ENCODE measurements at places on chromosomes 12 and 14. TPM values are rescaled to one million over a fixed set of nuclear protein-coding genes. Genes with fewer than 3 reads are reported as not detected.

TOMM20L gene
- total RNA-seq: not detected

CACNA2D4 gene
- not detected for total RNA-seq

KRT75 gene
- total RNA-seq: 0.12 TPM

CPNE6 gene
- not detected for total RNA-seq

DDX54 gene
- 24.4 TPM for total RNA-seq

CD27 gene
- not detected for total RNA-seq

- DNase-seq: no peak
Measured at GRCh38 chr14:102819176-102819628, 42.0 kb downstream of the TRAF3 start.

DNA sequence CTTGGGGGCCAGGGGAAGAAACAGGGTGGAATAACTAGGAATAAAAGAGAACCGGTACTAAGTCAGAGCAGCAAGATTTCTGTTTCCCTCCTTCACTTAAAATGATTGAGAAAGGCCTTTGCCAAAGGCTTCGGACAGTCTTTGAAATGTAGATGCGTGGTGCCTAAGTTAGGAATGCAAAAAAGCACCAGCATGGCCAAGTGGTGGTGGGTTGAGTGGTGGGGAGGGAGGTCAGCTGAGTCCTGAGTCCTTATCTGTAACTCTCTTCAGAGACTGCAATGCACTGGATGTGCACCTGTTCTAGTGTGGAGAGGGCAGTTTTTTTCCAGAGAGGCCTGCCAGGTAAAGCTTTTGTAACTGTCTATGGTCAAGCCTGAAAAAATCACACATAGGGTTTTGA lies 919.9 kb downstream of the FSCB start:
- DNase-seq: no peak

DNA sequence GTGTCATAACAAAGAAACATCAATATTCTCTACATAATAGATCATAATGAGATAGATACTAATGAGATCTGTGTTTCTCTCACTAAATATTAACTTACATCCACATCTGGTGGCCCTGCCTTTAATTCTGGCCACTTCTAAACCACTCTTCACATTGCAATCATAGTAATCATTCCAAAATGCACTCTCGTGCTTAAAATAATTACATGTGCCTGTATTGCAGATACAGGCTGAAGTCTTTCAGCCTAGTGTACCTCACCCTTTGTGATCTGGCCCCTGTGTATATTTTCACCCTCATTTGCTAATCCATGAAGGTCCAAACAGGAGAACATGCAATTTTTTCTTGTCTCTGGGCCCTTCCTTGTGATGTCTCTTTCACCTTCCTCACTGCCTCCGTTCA lies 108.0 kb downstream of the LIN7A start:
- DNase-seq: no peak

DNA sequence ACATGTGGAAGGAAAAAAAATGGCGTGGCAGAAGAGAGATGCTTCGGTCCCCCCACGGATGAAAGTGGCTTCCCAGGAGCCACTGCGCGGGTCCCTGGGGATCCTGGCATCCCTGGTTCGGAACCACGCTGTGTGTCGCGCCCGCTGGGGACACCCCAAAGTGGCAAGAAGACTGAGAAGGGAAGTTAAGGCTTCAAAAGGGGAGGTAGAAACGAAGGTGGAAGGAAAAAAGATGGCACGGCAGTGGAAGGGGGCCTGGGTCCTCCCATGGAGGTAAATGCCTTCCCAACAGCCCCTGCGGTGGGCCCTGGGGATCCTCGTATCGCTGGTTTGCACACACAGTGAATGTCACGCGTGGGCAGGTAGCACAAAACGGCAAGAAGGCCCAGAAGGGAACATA lies 281.7 kb downstream of the ALG10 start:
- DNase-seq: no peak

DNA sequence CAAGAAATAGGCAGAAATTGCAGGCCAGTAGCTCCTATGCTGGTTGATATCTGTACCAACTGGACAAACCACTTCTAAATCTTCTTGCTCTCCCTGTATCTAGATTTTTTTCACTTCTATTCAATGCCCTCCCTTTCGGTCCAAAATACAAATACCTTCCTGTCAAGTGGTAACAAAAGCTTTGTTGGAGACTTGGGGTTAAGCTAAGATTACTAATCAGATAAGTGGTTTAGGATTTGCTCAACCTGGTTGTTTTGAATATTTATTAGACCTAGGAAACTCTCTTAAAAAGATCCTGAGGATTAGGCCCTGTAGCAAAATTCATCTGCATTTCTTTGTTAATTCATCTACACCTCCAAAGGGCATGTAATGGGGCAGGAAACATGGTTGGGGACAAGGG lies 410.1 kb downstream of the NAV3 start:
- DNase-seq: no peak

GRCh38 chr12:109271418-109271817 lies 37.7 kb downstream of the FOXN4 start:
- no peak for DNase-seq

DNA sequence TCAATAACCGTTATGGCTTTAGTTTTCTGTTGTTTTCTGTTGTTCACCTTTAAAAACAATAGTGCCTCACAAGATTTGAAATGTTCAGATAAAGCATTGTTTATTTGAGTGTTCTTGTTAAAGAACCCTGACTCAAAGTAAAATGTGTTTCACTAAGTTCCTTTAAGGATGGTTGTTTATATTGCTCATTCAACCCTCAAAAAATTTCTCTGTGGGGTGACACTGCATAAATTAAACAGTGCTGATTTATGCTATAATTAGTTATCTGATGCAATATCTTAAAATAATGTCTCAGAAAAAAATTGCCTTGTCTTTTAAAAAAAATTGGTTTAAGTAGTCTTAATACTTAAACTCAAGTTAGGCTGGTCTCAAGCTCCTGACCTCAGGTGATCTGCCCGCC lies 775.1 kb downstream of the FLRT2 start:
- no peak for DNase-seq

DNA sequence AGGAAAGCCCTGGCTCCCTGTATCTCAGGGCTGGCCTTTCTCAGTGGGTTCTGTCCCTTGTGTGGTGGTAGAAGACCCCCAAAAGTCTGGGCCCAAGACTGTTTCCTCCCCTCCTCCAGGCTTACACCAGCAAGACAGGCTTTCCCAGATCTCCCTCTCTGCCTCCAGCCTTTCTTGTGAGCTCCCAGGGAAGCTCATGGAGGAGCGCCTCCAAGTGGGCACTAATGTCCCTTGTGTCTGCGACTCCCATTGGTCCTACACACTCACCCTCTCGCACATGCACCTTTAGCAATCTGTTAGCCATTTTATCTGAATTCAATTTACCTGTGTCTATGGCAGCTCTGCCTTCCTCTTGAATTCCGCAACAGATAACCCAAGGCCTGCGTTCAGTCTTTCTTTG lies 251.1 kb upstream of the CAND1 start:
- DNase-seq: no peak

- DNase-seq: peak; percentile 46
Measured at GRCh38 chr12:116066381-116067230, 210.9 kb downstream of the MED13L start.

DNA sequence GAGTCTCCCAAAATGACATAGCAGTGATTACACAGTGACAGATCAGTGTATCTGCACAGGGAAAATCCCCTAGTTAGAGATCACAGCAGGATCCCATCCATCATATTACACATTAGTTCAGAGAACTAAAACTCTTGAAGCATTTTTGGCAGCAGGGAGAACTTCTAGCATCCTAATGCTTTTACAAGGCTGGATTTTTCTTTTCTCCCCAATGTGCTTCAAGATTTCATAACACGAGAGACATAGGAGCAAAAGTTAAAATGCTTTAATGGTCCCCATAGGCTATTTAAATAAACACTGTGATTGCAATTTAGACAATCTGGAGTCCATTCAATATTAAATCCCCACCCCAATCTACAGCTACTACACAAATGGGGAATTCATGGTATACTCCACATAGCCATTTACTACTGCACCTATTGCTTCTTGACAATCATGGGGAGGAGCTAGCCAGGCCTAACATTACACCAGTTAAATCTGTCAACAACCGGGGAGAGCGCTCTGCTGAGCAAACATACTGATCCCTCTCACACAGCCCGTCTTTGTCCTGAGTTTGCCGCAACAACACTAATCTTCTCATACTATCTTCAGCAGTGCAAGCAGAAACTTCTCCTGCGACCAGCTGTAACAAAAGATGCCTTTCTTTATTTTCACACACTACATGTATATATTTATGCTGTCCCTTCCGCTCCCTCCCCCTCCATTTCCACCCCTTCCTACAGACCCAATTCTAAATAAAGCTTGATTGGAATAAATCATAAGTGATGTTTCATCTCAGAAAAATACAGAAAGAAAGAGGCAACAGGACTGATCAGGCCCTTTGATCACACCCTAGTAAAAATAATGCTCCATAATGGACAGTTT lies 120.3 kb upstream of the SOX5 start:
- no peak for DNase-seq

DNA sequence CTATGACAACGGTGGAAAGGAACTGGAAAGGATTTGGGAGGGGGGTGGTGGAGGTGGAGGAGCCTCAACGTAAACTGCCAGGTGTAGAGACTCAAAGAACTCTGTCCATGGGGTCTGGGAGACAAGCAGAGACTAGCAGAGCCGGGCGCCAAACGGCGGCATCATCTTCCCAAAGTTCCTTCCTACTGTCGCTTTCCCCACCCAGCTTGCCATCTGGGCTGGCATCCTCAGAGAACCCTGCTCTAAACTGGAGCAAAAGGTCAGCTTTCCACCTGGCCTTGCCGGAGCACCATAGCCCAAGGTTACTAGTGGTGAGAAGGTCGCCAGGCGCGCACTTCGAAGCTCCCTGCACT lies 4.0 kb upstream of the IRF2BPL start:
- DNase-seq: no peak

Data from H4 (cell line).